ENCODE measurements at places on chromosomes 4 and X.

- no peak for DNase-seq
Observed at GRCh38 chr4:159018062-159018629, 84.7 kb upstream of the RAPGEF2 start.

- DNase-seq: no peak
Observed at GRCh38 chr4:150746156-150746555, 164.2 kb downstream of the MAB21L2 start.

DNA sequence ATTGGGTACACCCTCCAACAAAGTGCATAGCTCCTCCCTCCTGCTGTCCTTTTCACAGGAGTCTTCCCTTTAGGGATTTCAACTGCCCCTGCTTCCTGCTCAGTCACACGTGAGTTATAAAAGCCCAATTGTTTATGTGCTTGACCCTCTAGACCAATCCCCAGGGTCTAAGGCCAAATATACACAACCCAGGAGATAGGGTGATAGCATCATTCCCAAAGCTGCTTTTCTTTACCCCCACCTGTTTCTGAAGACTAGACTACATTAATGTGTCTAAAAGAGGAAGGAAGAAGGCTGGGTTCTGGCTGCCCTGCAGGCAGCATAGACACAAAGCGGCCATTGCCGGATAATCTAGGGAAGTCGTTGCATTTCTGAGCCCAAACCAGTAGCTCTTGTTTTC is 526.7 kb upstream of the FRG1 start:
- no peak for DNase-seq

DNA sequence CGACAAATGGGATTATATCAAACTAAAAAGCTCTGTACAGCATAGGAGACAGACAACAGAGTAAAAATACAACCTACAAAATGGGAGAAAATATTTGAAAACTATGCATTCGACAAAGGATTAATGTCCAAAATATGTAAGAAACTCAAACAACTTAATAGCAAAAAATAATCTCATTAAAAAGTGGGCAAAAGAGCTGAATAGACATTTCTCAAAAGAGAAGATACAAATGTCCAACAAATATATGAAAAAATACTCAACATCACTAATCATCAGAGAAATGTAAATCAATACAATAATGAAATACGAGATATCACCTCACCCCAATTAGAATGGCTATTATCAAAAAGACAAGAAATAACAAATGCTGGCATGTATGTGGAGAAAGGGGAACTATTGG is 272.9 kb downstream of the KLHL13 start:
- no peak for DNase-seq

DNA sequence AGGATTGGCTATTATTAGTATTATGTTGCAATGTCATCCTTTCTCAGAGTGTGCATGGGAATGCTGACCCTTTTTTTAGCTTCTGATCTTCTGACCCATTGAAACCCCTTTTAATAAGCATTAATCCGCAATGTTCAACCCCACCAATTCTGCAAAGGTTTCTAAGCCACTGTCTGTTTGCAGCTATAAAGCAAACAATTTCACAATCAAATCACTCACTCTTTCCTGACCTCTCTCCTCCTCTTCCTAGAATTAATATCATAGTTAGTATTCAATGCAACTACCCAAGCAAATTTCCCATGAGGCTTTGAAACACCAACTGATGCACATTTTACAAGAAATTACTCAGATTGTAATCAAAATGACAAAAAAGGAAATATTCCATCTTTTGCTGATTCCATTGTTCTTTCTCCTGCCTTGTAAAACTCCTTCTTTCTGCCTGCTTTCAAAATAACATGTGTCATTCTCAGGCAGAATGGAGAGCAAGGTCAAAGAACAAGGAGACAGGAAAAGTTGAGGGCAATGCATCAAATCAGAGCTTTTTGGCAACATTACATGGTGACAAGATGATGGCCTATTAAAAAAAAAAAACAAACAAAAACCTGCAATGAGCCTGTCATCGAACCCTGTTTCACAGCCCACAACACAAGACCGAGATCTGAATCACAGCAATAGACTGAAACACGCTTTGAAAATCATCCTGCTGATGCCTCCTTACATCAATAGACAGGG is 253.2 kb upstream of the AR start:
- DNase-seq: no peak

DNA sequence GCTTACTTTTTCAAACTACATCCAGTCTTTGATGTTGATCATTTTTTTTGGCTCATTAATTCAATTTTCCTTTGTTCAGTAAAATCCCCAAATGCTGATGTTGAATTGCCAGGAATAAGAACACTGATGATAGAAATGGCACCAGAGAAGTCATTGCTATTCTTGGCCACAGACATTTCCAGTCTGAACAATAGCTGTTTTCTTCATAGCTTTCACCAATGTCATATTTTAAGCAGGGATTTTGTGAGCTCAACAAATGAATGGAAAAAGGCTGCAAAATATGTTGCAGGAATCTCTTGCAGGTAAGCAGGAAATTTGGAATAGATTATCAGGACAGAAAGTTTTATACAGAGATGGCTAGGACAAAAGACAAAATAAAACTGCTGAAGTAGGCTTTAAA is 40.5 kb upstream of the GLRB start:
- no peak for DNase-seq

DNA sequence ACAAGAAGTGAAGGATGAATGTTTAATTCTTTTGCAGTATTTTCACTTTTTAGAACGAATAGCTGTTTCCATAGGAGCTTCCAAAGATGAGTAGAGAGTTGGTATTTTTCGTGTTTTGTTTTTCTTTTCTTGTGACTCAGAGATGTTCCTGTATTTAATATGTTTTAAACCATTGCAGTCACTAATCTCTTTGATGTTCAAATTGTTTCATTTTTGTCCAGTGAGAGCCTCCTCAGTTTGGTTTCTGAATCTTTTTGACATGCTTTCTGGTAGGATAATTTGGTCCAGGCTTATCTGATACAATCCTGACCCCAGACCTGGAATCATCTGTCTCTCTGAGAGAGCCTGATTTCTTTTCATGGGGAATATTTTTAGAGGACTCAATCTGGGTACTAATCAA is 41.6 kb downstream of the BEX3 start:
- DNase-seq: no peak

DNA sequence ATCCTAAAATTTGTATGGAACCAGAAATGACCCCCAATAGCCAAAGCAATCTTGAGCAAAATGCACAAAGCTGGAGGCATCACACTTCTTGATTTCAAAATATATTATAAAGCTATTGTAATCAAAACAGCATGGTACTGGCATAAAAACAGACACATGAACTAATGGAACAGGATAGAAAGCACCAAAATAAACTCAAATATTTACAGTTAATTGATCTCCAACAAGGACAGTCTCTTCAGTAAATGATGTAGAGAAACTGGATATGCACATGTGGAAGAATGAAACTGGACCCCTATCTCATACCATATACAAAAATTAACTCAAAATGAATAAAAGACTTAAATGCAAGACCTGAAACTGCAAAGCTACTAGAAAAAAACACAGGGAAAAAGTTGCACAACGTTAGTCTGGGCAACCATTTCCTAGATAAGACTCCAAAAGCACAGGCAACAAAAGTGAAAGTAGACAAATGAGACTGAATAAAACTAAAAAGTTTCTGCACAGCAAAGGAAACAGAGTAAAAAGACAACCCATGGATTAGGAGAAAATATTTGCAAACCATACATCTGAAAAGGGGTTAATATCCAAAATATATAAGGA is 64.9 kb downstream of the CD99L2 start:
- DNase-seq: no peak

- no peak for DNase-seq
Observed at GRCh38 chrX:45749375-45749774, 548.7 kb upstream of the DIPK2B start.

- DNase-seq: no peak
Observed at GRCh38 chrX:126770179-126770578, 49.4 kb upstream of the PRR32 start.

- DNase-seq: no peak
Observed at GRCh38 chr4:142339053-142339452, 507.0 kb downstream of the INPP4B start.

- no peak for DNase-seq
Observed at GRCh38 chrX:97096385-97096784, 212.7 kb downstream of the RPA4 start.

- no peak for DNase-seq
Observed at GRCh38 chr4:25658357-25658771, 2.7 kb downstream of the SLC34A2 start.

GRCh38 chr4:1598206-1599025 is 85.7 kb downstream of the FAM53A start:
- no peak for DNase-seq

GRCh38 chr4:10457255-10457801 is at the start of gene ZNF518B:
TSS of gene ZNF518B (minus strand) at chr4:10457426. CDS start at chr4:10446328, 11,098 bp downstream.
- peak; percentile 76 for DNase-seq

DNA sequence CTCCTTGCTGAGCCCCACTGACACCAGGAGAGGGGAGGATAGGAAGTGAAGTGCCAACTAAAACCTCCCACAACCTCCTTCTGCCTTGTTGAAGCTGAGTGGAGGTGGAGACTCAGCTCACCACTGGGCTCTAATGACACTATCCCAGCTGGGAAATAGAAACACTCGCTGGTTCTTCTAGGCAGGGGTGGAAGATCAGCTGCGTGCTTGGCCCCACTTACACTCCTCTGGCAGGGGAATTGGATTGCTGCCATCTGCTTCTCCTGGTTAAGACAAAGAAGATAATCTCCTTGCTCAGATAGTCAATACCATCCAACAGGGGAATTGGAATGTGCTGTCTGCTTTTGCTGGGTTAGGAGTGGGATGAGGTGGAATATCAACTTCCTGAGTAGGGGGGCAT is 392.5 kb downstream of the ZNF674 start:
- no peak for DNase-seq

GRCh38 chr4:67470871-67471270 is 74.4 kb downstream of the CENPC start:
- DNase-seq: no peak

- DNase-seq: no peak
Observed at GRCh38 chr4:1731180-1731579, 9.9 kb downstream of the TACC3 start.

DNA sequence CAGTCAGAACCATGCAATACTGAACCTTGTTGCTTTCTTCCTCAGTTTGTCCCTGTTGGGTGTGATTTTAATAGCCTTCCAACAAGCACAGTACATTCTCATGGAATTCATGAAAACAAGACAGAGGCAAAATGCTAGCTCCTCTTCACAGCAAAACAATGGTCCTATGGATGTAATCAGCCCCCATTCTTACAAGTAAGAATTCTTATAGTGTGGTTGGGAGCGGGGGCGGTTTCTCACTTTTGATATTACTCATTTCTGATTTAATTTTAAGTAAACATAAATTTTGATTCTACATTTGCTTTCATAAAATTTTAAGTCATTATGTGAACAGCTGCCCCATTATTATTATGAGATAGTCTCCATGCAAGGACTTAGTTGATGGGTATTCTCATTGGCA is 80.8 kb upstream of the TLR2 start:
- no peak for DNase-seq
